ENCODE measurements at places on chromosomes 13 and 19.

GRCh38 chr19:39363901-39364457, 21.8 kb downstream of the SAMD4B start:
- DNase-seq, result peak; percentile 58

DNA sequence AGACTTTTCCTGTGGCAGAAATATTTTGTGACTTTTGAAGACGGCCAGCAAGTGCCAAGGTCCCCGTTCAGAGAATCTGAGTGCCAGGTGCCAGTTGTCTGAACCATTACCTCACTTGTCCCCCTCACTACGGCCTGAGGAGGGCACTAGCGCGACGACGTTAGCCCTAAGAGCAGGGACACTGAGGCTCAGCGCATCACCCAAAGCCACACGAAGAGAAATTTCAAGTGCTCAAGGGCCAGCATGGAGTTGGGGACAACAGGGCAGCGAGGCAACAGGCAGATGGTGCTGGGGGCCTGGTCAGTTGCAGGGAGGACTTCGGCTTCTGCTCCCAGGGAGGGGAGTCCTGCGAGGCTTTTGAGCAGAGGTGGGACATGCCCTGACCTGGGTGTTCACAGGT, 9.5 kb upstream of the TYK2 start:
- no peak for DNase-seq

- DNase-seq, result peak; percentile 48
These were observed 7.3 kb downstream of the ELOF1 start for GRCh38 chr19:11551603-11552235.

- no peak for DNase-seq
These were observed 61.8 kb downstream of the OLFM4 start for GRCh38 chr13:53090461-53090860.

DNA sequence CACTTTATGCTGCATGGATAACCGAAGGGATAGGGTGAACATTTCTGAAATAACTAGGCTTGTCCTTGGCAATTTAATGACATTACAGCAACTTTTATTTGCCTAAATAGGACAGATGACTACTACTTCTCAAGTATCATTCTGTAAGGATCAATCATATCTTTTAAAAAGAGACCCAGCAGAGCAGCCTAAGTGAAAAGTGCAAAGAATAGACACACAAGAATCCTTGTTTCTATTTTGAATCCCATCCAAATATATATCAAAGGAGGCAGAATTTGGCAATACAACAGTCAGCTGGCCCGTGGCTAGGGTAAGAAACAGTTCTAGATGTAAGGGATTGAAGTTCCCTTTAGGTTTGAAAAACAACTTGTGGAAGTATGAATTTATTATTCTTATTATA, 6.9 kb downstream of the THSD1 start:
- DNase-seq, result no peak

DNA sequence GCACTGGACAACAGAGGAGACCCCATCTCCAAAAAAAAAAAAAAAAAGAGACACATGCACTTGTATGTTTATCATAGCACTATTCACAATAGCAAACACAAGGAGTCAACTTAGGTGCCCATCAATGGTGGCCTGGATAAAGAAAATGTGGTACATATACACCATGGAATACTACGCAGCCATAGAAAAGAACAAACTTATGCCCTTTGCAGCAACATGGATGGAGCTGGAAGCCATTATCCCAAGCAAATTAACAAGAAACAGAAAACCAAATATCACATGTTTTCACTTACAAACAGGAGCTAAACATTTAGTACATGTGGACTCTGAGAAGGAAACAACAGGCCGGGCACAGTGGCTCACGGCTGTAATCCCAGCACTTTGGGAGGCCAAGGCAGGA, 155.7 kb downstream of the ABCC4 start:
- DNase-seq, result no peak

Measured in stomach (tissue), 19 donors.